ENCODE measurements at places on chromosomes 7 and 10.

- DNase-seq: no peak
Measured at GRCh38 chr7:100007887-100008286, 7.5 kb upstream of the ZKSCAN1 start.

- no peak for DNase-seq
Measured at GRCh38 chr7:134916171-134916883, 70.0 kb upstream of the AGBL3 start.

- no peak for DNase-seq
Measured at GRCh38 chr10:102702742-102703141, 11.5 kb downstream of the ARL3 start.

DNA sequence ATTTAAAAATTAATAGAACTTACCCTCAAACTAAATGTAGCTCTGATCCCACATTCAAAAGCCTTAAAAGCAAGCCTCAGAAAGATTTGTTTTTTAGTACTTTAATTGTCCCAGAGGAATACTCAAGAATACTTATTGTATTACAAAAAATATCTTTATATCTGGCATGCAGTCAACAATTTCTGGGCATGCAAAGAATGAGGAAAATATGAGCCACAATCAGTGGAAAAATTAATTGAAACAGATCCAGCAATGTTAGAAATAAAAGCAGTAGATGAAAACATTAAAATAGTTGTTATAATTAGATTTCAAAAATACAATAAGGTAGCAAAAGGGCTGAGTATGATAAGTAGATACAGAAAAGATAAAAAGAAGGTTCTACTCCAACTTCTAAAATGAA is 154.7 kb downstream of the PON1 start:
- DNase-seq: no peak

DNA sequence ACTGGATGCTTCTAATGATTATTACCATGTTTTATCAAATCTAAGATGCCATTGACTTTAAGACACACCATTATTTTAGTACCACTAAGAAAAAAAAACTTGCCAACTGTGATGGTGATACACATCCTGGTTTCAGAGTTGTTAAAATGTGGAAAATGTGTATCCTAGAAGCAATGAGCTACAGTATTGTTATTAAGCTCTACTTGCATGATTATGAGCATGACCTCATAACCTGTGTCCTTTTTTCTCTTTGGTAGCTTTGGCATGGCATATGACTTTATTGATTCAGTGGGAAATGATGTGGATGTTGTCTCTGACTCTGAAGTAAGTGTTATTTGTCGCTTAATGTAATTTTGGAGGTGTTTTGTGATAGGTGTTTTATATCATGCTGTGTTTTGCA is 3.3 kb downstream of the EDRF1 start:
- no peak for DNase-seq

DNA sequence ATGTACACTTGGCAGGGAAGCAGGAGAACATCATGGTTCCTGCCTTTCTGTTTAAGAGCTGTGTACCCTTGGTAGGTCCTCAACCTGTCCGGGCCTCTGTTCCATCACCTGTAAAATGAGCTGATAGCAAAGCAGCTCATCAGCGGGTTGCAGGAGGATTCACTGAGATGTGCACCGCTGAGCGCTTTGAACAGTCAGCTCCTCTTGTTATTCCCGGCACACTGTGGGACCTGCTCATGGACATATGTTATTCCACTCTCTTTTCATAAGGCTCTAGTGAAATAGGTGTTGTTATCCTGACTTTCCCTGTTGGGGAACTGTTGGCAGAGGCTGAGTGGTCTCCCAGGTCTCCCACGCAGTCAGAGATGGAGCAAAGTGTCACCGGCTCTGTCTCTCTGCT is 497.5 kb upstream of the ZMIZ1 start:
- DNase-seq: no peak

GRCh38 chr7:36497775-36498174 is 108.1 kb downstream of the ANLN start:
- no peak for DNase-seq

- DNase-seq: no peak
Measured at GRCh38 chr7:75584354-75584753, 92.2 kb downstream of the SPDYE5 start.

GRCh38 chr7:66505531-66506451 is 122.9 kb upstream of the KCTD7 start:
- no peak for DNase-seq

DNA sequence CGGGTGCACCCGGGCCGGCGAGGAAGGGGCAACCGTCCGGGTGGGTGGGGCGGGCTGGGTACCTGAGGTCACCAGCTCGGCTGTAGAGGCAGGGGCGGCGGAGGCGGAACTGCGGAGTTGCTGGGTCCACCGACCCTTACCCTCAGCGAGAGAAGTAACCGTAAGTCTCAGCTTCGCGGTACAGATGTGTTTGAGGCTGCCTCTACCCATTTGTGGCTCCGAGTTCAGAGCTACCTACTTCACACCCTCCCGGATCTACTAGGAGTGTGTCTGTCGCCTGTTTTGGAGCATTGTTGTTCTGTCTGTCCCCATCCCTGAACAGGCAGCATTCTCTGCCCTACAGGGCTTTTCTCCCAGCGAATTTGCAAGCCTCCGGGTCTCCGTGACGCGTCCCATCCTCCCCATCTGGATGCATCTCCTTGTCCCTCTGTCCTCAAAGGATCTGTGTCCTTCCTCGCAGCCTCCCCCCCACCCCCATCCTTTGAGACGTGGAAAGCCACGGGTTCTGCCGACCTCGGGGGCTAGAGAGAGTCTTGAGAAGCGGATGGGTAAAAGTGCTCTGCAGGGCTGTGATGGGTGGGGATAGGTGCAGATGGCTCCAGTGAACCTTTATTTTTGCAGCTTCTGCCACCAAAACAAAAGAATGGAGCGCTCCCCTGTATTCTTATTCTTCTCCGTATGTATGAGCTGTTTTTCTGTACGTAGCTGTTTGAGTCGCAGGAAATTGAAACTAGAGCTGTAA is 757 bp downstream of the ANKIB1 start:
- DNase-seq: no peak

GRCh38 chr7:28351450-28351849 is 60.9 kb upstream of the CREB5 start:
- no peak for DNase-seq

- DNase-seq: peak; percentile 8
Measured at GRCh38 chr10:124612611-124613498, 131.3 kb downstream of the FAM53B start.

GRCh38 chr10:91271886-91272285 is 51.4 kb downstream of the PCGF5 start:
- DNase-seq: no peak
